Nucleus accumbens (tissue), 56 donors: ENCODE measurements at places on chromosomes 2 and 18.

DNA sequence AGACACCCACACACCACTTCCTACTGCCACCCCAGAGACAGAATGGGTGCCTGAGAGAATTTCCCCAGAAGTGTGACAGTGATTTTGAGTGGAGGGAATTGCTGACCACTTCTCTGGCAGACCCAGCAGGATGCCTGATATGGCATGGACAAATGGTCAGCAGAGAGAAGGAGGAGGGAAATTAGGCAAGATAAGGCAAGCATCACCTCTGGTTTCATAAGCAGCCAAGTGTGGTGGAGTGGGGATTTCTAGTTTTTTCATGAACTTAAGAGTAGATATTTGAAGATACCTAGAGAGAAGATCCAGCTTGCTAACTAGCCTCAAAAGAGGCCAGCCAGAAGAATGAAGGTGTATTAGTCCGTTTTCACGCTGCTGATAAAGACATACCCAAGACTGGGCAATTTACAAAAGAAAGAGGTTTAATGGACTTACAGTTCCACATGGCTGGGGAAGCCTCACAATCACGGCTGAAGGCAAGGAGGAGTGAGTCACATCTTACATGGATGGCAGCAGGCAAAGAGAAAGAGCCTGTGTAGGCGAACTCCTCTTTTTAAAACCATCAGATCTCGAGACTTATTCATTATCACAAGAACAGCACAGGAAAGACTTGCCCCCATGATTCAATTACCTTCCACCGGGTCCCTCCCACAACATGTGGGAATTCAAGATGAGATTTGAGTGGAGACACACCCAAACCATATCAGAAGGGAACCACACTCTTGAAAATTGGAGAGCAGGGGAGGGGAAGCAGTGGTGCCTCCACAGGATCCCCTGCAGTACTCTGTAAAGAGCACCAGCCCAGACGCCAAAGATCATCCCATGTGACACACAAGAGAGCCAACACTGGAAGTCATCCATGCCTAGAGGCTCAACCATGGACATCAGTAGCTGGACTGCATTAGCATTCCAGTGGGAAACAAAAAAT lies 64.2 kb downstream of the RBM43 start:
- peak; percentile 13 for DNase-seq

DNA sequence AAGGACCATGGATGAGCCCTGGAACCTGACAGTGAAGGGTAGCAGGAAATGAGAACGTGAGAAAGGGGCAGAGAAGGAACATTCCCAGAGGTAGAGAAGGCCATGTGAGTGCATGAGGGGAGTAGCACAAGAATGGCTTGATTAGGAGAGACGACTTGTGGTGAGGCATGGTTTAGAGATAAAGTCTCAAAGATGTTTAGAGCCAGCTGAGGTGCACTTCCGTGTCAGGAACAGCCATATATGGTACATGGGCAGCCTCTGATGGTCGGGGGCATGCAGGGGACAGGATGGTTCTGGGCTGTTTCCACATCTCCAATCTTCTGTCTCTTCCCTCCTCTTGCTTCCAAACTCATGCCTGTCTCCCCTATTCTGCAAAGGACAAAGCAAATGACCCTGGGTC lies 28.8 kb upstream of the EFEMP1 start:
- no peak for DNase-seq

GRCh38 chr2:215917953-215918620 lies 95.3 kb downstream of the MREG start:
- DNase-seq: no peak

DNA sequence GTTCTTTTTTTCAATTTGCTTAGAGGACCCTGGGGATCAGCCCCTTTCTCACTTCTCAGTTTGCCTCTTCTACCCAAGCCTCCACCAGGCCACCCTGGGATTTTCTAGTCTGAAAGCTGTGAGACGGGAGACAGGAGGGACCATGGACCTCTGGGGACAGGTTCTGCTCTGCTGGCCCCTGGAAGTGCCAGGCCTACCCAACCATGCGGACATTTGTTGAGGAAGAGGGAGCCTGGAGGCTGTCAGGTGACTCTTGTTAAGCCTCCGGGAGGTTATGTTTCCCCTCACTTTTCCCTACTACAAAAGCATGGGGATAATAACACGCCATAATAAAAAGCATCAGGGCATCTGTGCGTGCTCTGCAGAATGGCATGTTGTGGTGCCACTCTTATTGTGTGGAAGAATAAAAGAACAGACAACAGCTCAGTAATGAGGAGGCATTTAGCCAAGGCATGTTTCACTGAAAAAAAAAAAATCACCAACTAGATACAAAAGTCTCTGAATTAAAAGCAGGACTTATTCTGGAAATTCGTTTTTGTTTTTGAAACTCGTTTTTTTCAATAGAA lies 48.3 kb upstream of the PLA2R1 start:
- DNase-seq: no peak

DNA sequence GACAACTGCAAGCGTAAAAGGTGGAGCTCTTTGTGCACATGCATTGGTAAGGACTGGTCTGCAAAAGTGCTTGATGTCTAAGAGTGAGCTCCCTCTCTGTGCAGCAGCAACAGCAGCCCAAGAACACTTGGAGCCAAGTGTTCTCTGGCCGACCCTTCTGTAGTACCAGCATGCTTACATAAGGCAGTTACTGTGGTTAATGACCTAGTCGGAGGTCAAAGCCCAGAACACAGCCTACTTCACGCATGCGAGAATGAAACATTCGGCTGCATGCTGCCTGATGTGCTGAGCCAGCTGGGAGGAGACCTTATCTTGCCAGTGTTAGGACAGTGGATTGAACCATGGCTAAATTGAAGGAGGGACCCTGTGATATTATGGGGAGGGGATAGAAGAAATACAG lies 21.3 kb downstream of the NCAPH start:
- no peak for DNase-seq

- DNase-seq: no peak
Observed at GRCh38 chr2:136130511-136130910, 12.6 kb upstream of the CXCR4 start.

- no peak for DNase-seq
Observed at GRCh38 chr18:12296087-12296403, 12.0 kb upstream of the TUBB6 start.

GRCh38 chr2:130190237-130190636 lies 8.0 kb downstream of the TUBA3E start:
- no peak for DNase-seq

DNA sequence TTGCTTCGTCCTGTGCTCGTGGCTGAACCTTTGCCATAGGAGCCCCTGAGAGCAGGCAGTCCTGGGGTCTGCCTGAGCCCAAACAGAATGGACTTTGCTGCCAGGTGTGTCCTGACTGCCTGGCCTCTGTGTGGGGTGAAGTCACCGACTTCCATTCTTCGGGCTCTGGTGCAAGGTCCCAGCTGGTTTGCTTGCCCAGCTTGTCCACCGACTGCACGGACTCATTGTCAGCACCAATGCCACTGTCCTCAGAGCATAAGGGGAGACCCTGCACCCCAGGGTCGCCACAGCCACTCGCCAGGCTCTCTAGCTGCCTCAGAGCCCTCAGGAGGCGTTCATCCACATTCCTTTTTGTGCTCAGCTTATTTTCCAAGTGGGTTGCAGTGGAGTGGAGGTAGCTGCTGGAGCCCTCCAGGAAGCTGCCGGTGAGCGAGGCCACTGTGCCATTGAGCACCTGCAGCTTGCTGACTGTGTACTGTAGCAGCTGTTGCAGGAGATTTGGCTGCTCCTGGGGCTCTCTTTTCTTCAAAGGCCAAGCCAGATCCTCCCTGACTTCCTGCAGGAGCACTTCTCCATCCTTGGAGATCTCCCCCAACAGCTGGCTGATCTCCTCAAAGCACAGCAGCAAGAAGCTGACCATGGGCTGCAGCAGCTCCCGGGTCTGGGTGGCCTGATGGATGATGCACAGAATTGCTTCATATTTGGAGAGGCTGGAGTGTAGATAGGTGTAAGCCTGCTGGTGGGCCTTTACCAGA lies 1.2 kb downstream of the PCARE start:
- no peak for DNase-seq

DNA sequence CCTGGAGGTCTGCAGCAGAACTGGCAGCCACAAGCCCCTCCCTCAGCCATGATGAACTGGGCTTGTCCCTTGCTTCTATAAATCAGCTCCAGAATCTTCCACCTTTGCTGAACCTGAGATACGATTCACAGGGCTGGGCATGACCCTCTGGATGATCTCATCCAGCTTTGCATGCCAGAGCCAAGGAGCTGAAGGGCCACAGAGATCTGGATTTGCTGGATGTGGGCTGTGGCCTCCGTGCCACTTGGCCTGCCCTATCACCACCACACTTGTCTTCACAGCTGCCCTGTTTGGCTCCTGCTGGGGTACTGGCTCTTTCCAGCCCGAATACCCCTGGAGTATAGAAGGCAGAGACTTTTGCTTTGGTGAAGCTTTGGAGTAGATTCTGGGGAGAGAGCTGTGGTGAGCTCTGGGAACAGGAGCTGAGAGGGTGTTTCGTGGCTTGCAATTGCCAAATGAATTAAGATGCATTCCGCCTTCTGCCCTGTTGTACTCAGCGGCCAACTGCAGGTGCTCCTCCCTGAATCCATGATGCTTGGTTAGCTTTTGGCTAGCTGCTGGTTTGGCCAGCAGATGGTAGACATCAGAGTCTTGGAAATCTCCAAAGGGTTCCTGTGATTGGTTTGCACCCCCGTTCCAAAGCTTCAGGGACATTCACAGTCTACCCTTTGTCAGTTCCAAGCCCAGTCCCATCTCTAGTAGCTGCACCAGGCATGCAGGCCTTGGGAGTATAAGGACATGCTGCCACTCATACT lies 30.9 kb upstream of the GIGYF2 start:
- no peak for DNase-seq

GRCh38 chr18:51563396-51563795 lies 365.9 kb upstream of the MEX3C start:
- DNase-seq: no peak

GRCh38 chr2:75480971-75481836 lies 79.5 kb downstream of the EVA1A start:
- DNase-seq: no peak

DNA sequence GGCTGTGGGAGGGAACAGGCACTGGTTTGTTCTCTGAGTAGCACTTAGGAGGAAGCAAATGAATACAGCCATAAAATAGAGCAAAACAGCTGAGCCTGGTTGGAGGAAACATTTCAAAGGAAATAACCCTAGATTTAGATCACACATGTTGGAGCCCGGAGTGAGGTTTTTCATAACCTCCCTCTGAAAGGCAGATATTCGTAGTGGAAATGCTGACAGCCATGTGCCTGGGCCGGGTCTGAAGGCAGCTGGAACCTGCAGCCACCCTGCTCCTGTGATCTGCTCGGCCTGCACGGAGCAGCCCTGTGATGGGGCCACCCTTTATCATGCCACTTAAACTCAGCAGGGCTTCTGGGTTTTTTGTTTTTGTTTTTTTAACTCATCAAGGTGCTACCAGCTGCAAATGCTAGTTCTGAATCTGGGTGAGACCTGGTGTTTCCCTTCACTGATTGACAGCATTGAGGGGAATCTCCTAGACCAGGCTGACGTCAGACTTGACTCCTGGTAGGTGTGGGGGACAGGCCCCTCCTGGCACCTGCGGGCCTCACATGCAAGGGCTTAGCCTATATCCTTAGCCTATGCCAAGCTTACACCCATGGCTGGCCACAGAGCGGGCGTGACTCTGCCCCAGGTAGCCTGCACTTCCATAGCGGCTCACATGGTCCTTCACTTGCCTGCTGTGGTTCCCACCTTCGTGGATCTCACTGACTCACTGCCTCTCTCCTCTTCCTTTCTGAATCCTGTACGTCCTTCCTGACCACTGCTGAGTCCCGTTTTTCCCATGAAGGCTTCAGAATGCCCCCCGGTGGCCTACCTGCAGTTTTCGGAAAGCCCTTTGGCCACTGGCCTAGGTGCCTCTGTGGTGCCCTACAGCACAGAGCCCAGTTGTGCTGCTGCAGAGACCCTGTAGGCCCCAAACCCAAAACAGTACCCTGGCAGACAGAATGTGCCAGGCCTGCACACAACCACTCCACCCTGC lies 217.3 kb downstream of the SEPTIN10 start:
- no peak for DNase-seq

- no peak for DNase-seq
Observed at GRCh38 chr18:79156327-79156726, 87.1 kb downstream of the ATP9B start.
